Lower lobe of right lung (tissue), 2 donors: ENCODE measurements at places on chromosomes 12 and 14.

DNA sequence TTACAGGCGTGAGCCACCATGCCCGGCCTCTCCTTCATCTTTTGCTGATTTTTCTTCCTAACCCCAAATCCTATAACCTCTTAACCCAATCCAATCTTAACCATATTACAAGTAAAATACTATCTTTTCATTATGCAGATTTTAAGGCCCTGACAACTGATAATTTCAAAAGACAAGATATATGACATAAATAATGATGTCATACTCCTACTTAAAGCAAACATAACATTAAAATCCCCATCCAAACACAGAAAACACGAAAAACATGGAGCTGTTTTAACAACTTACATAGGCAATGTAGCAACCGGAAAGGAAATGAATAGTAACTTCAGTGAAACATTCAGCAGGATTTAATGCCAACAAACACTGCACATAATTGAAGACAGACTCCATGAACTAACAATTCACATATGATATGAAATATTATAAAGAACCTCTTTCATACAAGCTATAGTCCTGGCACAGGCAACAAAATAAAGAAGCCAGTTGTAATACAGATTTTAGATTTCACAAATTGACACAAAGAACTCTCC lies 21.5 kb downstream of the USP44 start:
- DNase-seq = no peak

- DNase-seq = no peak
Observed at GRCh38 chr12:122726080-122726558, 4.5 kb downstream of the HCAR1 start.

DNA sequence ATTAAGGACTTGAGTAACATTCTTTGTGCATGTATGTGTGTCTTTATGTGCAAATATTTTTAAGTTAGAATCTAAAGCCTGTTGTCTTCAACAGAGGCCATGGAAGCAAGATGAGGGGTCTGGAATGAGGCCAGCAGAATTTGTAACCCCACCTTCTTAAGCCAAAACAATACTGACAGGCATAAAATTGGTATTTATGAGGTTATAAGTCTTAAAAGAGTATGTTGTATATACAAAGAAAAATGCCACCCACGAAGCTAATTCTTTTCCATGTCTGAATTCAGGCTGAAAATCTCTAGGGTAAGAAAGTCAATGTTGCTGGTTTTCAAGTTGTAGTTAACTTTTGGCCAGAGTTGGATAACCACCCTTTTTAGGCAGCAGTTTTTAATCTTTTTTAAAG lies 86.2 kb upstream of the TMTC1 start:
- no peak for DNase-seq

DNA sequence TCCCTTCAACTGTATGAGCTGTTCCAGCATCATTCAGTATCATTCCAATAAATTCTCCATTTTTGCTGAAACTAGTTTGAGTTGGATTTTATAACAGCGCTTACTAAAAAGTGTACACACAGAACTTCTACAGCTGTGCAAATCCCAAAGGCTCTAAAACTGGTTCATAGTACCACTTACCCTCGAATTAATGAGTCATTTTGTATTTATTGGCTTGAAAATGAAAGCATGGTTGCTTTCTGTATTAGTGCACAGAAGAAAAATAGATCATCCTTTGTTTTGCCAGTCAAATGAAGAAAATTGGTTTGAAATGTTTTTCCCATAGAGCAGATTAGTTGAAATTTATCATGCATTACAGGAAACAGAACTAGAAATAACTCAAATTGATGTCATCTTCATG lies 268.3 kb upstream of the CPNE8 start:
- DNase-seq = no peak

DNA sequence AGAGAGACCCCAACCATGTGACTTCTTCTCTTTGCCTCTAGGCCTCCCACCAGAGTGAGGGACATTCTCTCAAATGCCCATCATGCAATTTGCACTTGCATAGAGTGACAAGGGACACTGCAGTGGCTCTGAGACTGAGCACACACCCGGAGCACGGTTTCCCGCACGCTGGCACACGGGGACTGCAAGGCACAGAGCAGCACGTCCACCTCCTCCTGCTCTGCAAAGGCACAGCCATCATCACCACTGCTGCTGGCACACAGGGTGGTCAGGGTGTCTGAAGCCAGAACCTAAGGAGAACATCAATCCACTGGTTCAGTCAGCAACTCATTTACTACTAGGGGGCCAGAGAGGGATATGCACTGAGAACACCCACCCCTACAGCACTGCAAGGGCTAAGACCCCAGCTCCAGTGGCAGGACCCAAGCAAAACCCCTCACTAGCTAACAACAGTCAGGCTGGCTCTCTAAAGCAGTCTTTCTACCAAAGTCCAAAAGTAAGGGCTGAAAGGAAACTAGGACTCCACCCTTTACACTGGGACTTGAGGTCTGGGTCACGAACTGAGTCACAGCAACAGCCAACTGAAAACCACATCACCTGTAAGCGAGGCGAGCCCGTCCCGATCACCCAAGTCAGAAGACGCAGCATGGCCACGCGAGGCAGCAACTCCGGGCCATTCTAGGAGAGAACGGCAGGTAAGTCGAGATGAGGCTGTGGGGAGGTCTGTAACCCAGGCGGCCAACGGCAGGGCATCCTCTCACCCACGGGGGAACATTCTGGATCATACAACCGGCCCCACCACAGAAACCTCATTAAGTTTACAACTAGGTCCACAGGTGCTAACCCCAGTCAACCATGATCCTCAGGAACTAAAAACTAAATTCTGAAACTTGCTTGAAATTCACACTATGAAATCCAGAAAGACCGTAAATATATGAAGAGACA lies 37.9 kb downstream of the GCN1 start:
- no peak for DNase-seq

DNA sequence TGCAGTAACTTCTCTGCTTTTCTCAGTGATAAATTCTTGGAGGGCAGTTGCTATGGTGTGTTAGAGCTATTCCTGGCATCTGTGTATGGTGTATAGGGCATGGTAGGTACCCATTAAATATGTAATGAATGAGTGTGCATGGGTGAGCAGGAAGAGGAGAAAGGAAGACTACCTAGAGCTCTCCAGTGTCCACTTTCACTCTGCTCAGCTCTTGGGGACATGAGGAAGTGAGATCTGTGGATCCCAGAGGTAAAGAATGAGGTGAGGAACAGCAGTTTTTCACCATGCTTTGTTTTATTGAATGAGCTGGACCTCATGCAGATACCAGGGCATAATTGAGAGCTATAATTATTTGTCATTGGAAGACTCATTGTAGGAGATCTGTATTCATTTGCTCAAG lies 444.8 kb upstream of the RGS6 start:
- no peak for DNase-seq

DNA sequence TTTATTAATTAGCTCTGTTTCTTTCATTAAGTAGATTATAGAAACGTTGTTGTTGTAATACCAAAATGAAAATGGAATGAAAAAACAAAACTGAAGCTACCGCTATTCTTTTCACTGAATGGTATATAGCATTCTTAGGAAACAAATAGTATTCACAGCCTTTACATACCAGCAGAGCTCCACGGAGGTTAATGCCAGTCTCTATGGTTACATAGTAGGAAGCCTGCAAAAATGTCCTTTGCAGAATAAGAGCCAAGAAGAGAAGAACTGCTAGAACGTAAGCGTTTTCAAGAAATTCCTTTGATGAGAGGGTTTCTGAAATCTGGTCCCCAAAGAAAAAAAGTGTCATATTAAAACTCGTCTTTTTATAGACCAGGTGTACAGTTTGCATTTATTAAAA lies 30.6 kb downstream of the ABCC9 start:
- DNase-seq = no peak

DNA sequence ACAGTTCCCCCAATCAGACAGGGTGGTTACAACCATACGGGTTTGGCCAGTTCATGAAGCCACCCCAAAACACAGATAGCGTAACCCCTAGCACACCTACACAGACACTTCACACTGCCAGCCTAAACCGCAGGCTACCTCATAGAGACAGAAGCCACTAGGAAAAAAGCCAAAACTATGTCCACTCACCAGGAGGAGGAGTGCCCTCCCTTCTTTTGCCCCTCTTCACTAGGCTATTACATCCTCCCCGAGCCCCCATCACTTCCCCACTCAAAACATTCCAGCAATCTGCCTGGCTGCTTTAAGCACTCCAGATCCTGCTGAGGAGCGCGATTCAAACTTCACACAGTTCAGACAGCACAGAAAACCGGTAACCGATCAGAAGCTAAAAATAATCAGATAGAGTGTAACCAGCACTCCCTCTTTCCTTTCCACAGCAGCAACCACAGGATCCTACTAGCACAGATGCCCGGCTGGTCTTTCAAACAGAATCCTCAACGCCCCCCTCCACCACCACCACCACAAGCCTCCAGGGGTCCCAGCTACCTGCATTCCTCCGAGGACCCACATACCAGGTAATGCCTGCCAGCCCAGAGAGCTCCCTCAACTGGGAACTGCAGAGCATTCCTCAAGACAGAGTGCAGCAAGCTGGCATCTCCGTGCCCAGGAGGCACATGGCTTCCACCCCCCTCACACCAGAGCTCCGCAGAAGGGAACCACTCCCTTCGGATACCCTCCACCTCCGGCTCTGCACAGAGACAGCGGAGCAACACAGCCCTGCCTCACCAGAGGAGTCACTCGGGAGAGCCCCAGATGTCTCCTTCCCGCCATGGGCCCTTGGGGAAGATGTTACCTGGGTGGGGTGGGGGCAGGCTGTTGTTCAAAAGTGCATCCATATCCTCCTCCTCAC lies 1.5 kb downstream of the CHD4 start:
- DNase-seq = no peak

DNA sequence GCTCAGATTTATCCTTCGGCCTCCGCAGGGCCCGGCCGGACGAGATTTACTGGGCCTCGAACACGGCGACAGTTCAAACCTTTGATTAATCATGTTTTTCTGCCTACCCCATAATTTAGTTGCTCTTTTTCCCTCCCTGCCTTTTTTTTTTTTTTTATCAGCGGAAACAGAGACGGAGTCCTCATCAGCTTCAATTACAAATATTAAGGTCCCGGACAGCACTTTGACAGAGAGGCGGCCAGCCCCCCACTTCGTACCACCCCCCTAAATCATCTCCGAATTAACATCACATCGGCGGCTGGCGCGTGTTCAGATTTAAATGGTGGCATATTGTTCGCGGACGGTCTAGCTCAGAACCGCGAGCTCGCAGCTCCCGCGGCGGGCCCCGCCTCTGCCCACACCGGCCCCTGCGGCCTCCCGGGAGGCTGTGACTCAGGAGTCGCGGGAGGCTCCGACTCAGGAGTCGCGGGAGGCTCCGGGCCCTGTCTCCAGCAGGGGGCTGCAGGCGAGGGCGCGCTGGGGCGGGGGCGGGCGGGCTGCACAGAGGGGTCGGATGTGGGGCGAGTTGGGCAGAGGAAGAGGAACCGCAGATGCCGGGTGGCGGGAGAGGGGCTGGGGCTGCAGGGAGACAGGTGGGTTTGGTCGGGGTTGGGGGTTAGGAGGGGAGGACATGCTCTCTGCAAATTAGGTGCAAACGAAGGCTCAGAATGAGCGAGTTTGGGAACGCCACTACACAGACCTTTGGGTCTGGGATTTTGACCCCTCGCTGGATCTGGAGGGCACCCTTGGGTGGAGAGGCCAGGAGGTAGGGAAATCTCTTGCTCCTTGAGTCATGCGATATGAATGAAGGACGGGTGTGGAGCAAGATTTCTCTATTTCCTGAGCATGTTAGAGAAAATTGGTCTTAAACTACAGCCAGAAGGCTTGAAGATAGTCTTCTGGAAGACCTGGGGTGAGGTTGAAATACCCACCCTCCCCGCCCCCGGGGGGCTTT lies 19.6 kb upstream of the ATP5MC2 start:
- DNase-seq = no peak

- no peak for DNase-seq
Observed at GRCh38 chr14:99174081-99174769, 97.8 kb downstream of the BCL11B start.

GRCh38 chr12:47067176-47067575 lies 12.2 kb upstream of the PCED1B start:
- DNase-seq = no peak

- peak; percentile 85 for DNase-seq
Observed at GRCh38 chr14:105204206-105204930, 23.3 kb upstream of the NUDT14 start.

- DNase-seq = peak; percentile 86
Observed at GRCh38 chr14:75307700-75308379, 29.2 kb downstream of the FOS start.

- no peak for DNase-seq
Observed at GRCh38 chr12:54689984-54690383, 41.8 kb upstream of the DCD start.

DNA sequence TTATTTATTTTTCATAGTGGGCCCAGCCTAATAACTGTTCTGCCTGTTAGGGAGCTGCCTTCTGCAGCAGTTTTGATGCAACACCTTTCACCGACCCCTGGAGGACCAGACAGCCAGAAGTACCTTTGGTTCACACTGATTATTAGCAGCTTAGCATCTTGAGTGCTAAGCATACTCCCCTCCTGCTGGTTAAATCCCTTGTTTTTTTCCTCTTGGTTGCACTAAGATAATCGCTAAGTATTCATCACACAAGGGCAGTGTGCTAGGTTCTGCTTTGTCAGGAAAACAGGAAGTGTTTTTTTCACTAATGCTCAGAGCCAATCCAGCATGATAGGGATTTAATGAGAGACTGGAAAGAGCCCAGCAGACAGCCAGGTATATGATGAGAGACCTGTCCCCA lies 437.0 kb downstream of the FUT8 start:
- no peak for DNase-seq

GRCh38 chr12:68739891-68740290 lies 6.1 kb upstream of the SLC35E3 start:
- DNase-seq = no peak

GRCh38 chr14:105531894-105532623 lies 5.7 kb downstream of the TMEM121 start:
- DNase-seq = no peak

GRCh38 chr12:117805865-117806264 lies 162.9 kb downstream of the KSR2 start:
- DNase-seq = no peak

- no peak for DNase-seq
Observed at GRCh38 chr14:63896278-63896720, 43.5 kb downstream of the SYNE2 start.

DNA sequence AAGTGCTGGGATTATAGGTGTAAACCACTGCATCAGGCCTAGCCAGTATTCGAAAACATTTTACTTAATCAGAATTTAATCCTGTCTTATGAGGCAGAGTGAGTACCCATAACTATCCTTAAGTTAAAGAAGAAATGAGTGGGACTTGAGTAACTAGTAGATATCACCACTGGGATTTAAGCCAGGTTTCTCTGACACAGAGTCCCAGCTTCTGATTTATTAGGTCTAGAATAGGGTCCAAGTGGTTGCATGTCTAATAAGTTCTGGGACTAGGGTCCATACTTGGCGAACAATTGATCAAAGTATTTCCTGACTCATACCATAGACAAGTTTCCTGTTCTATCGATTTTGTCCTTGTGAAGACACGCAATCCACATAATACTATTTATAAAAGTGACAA lies 18.9 kb downstream of the PTPRB start:
- DNase-seq = no peak
